Activated T-cell treated with anti-CD3 and anti-CD28 coated beads, Interleukin-2, amount 50 U/mL, for 72 hours (primary cell): ENCODE measurements at places on chromosomes 4 and X. TPM values are rescaled to one million over a fixed set of nuclear protein-coding genes. Genes with fewer than 3 reads are reported as not detected.

- no peak for DNase-seq
Observed at GRCh38 chr4:7326693-7327340, 107.9 kb downstream of the PSAPL1 start.

Gene LNX1
- 0.46 TPM for total RNA-seq

Gene CPEB2
- total RNA-seq = 14.5 TPM

- DNase-seq = peak; percentile 18
Observed at GRCh38 chr4:87975466-87975865, at the start of gene SPP1. SPP1 (plus strand) TSS chr4:87975714; CDS start chr4:87976896, 1,182 bp downstream.

- peak; percentile 15 for DNase-seq
Observed at GRCh38 chrX:23959781-23960180, 52.0 kb downstream of the CXorf58 start.

- no peak for DNase-seq
Observed at GRCh38 chr4:102247041-102247440, 98.2 kb downstream of the SLC39A8 start.

- no peak for DNase-seq
Observed at GRCh38 chrX:54452920-54453319, 12.7 kb downstream of the TSR2 start.

- DNase-seq = no peak
Observed at GRCh38 chr4:138535316-138535715, 293.2 kb upstream of the SLC7A11 start.

DNA sequence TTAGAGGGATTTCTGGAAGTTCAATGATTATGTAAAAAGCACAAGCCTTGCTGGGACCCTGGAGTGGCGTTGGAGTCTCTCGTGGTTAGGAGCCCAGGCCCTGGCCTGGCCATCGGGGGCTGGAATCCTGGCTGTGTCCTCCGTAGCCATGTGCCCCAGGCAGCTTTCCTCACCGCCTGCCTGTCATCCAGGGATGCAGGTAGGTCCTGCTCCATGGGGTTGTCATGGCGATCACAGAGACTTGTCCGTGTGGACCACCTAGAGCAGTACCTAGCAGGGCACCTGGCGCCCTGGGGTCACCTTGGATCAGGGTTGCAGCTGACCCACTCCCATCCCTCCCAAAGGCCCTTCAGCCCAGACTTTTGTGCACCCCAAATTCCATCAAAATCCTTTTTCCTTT is 30.2 kb upstream of the WFS1 start:
- DNase-seq = no peak

DNA sequence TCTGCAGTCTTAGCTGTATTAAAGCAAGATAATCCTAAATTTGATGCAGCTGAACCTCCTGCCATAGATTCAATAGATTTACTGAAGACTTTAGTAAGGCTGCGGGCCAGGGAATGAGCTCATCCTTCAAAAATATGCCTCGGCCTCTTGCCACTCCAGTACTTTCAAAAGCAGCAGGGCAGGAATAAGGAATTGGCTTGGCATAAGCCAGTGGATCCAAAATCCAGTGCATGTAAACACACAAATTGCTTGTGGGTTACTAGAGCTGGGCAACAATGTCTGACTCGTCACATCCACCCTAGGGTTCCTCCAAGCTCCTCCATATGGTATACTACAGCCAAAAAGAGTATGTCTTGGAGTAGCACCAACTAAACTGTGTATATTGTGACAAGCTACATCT is 165.0 kb downstream of the AMELX start:
- no peak for DNase-seq

DNA sequence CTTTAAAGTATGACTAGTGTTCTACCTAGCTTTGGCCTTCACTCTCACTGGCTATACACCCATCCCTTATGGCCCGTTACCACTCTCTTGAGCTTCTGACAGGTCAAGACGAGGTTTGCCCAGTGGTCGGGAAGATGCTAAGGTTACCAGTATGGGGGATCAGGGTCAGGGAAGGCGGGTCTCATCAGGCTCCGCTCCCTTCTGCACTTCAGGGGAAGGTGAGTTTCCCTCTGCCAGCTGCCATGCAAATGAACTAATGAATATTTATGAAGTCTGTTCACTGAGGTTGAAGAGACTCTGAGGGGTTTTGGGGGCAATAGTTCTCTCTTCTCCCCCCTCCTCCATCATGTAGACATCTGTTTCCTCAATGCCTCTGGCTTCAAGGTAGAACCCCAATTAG is 6.6 kb downstream of the EFNB1 start:
- DNase-seq = no peak

Gene FGD1
- total RNA-seq = 0.46 TPM

- peak; percentile 83 for DNase-seq
Observed at GRCh38 chrX:71111141-71111843, at the start of gene IL2RG. IL2RG (minus strand) TSS chrX:71111577; CDS start chrX:71111539, 38 bp downstream.

Gene ARR3
- not detected for total RNA-seq

DNA sequence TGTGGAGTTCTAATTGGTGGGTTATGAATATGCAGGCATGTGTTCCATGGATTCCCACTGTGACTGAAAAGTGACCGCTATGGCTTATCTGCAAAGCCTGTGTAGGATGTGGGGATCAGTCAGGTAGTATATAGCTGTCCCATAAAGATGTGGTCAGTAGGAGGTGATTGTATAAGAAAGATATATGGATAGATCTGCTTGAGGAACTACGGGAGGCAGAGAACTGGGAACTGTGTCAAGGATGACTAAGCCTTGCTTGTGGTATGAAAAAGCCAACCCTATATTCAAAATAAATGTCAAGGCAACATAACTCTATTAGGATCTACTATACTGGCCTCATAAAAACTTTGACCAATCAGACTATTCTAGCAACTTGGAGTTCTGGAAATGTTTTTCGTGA is 185.2 kb downstream of the KLHL4 start:
- DNase-seq = no peak

DNA sequence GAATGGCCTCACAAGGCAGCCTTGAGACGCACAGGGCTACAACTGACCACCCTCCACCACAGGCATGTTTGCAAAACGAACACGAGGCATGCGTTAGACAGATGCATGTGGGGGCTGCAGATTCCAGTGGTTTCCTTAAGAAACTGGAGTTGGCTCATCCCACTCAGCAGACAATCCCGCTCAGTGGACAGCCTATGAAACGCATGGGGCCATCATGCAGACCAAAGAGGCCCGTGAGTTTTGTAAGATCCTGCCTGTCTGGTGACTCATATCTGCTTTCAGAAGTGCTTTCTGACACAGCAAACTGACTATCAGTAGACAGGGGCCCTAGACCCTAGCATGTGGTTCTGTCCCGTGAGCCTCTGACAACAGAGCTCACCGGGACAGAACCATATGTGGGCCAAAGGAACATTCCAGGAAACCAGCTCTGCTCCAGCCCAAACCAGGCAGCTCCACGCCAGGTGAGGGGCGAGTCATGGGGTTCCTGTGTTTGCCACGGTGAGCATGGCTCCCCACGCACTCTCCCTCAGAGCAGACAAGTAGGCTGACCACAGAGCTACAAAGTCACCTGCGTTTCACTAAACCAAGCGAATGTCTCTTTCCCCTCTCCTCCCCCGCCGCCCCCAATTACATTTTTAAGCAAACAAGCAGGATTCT is 74.4 kb downstream of the MTMR1 start:
- peak; percentile 22 for DNase-seq

Gene AKAP4
- total RNA-seq = not detected

GRCh38 chr4:94338681-94339351 is 3.8 kb downstream of the HPGDS start:
- DNase-seq = no peak

Gene C4orf50
- 0.95 TPM for total RNA-seq

GRCh38 chrX:120331116-120331515 is 19.9 kb upstream of the TMEM255A start:
- DNase-seq = no peak

DNA sequence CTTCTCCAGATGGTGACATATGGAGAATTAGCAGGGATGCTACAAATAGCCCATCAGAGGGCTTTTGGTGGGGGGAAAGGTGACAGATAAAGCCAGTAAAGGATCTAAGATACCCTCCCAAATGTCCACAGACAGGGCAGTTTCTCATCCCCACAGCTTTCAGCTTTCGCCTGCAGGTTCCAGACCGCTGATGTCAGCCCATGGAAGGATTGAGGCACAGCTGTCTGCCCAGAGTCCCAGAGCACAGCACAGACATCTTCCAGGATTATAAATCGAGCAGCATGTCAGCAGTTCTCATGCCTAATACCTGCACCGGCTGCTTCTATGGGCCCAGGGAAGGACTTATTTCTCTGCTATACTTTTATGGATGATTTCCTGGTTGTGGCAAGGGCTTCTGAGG is 96.7 kb upstream of the MXRA5 start:
- no peak for DNase-seq

- no peak for DNase-seq
Observed at GRCh38 chrX:114582264-114582632, 1.6 kb upstream of the HTR2C start.

DNA sequence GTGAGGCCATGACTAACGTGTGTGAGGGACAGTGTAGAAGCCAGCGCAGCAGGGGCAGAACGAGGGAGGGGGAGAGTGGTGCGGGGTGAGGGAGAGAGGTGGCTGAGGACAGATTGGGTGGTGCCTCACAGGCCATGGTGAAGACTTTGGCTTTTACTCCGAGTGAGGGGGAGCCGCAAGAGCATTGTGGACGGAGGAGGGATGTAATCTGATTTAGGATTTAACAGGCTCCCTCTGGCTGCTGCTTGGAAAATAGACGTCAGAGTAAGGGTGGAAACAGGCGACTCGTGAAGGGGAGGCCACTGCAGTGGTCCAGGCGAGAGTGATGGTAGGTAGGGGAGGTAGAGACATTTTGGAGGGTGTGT is 13.0 kb downstream of the PPP1R3F start:
- DNase-seq = no peak

DNA sequence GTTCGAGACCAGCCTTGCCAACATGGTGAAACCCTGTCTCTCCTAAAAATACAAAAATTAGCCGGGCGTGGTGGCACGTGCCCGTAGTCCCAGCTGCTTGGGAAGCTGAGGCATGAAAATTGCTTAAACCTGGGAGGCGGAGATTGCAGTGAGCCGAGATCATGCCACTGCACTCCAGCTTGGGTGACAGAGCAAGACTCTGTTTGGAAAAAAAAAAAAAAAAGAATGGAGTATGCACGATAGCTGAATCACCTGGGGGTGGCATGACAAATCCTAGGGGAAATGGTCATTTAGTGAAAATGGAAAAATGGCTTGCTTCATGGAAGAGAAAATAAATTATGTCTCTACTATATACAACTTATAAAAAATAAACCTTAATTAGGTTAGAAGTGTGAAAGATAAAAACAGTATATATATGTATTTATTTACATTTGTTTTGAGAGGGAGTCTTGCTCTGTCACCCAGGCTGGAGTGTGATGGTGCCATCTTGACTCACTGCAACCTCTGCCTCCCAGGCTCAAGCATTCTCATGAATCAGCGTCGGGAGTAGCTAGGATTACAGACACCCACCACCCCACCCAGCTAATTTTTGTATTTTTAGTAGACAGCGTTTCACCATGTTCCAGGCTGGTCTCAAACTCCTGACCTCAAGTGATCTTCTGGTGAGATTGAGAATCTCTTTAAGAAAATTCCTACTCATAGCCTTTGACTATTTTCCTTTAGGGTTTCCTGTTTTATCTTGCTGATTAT is 19.3 kb upstream of the ING2 start:
- DNase-seq = no peak

- DNase-seq = no peak
Observed at GRCh38 chr4:15832523-15833451, 54.7 kb downstream of the CD38 start.

DNA sequence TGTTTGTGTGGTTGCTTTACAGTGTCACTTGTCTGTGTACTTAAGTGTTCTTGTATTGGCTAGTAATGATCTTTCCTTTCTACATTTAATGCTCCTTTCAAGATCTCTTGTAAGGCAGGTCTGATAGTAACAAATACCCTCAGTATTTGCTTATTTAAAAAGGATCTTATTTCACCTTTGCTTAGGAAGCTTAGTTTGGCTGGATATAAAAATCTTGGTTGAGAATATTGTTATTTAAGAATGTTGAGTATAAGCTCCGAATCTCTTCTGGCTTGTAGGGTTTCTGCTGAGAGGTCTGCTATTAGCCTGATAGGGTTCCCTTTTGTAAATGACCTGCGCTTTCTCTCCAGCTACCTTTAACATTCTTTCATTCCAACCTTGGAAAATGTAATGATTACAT is 35.7 kb downstream of the LCORL start:
- DNase-seq = no peak

Gene NSUN7
- 4.5 TPM for total RNA-seq

Gene KLHL13
- 1.3 TPM for total RNA-seq

DNA sequence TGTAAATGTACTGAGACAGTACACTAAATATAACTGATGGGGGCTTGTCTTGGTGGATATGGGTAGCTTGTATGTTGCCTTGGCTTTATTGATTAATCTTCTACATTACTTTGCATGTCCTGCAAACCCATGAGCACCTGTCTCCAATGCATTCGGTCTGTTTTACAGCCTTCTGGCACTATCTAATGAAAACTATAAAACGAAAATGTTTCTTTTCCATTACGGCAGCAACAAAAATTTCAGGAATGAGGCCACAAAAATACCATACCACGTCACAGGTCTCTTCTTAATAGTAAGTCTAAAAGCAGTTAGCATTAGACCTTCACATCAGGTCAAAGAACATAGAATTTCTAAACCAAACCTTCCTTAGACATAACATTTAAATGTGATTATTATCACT is 49.8 kb downstream of the EDNRA start:
- no peak for DNase-seq
